ENCODE measurements at places on chromosomes 3 and 15. TPM values are rescaled to one million over a fixed set of nuclear protein-coding genes. Genes with fewer than 3 reads are reported as not detected.

- H3K4me1 ChIP-seq, result no peaks in the 10 kb centered on the region
- no peak overlapping the region for H3K27ac ChIP-seq
- H3K4me3 ChIP-seq, result no peak overlapping the region
These were observed 82.5 kb downstream of the NEK11 start for GRCh38 chr3:131109156-131109555.

DNA sequence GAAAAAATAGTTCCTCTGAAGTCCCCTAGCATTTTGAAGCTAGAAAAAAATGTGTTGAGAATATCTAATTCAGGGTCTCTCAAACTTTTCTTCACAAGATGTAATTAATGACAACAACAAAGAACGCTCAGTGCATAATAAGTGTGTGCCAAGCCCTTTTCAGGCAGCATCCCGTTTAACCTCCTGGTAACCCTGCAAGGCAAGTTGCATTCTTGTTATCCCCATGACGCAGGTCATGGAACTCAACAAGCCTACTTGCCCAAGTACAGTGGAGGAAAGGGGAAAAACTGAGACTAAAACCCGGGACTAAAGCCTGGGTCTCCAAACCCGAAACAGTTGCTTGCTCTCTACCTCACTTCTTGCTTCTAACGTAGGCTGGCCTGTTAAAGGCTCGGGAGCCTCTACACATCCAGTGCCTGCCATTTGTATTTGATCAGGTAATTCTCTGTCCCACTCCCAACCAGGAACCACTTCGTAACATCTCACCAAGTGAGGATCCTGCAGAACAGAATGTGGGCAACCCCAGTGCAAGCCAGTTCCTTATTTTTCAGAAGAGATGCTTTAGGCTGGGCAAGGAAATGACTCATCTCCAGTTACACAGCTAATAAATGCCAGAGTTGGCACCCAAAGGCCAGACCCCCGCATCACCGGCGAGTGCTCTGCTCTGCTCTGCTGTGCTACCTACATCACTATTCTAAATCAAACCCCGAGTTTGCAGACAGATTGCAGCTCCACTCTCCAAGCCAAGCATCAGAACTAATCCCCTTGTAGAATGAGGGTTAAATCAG, 28.3 kb downstream of the LMCD1 start:
- DNase-seq, result no peak
- no peaks in the 10 kb centered on the region for H3K4me1 ChIP-seq
- H3K4me3 ChIP-seq, result no peak overlapping the region
- no peaks in the 10 kb centered on the region for H3K27me3 ChIP-seq

GRCh38 chr3:189394599-189395121, 222.9 kb downstream of the TPRG1 start:
- H3K27me3 ChIP-seq, result no peaks in the 10 kb centered on the region
- no peaks in the 10 kb centered on the region for H3K4me1 ChIP-seq
- H3K27ac ChIP-seq, result no peak overlapping the region
- no peak for DNase-seq
- no peak overlapping the region for H3K4me3 ChIP-seq
- H3K36me3 ChIP-seq, result no peaks in the 10 kb centered on the region

DNA sequence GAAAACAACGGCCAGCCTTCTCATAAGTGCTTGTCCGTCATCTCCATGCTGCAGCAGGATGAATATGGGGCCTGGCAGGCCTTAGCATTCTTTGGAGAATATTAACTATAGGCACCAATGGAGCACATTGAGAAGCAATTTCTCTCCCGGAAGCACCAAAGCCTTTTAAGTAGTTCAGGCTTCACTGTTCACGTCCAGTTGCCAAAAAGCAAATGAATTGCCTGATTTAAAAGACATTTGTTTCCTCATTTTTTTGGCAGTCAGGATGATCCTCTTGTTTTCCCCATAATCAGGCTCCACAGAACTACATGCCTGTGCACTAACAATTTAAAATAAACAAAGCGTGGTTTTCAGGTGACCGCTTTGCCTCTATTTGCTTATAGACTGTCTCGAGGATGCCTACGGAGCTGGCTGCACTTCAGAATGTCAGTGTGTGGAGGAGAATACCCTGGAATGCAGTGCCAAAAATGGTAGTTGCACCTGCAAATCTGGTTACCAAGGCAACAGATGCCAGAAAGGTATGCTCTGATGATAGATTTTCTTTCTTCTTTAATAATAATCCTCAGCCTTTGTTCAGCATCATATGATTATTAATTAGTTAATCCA, 725.2 kb upstream of the GOLIM4 start:
- H3K4me3 ChIP-seq, result no peak overlapping the region
- H3K4me1 ChIP-seq, result no peaks in the 10 kb centered on the region
- DNase-seq, result no peak
- H3K27ac ChIP-seq, result no peak overlapping the region
- H3K27me3 ChIP-seq, result no peaks in the 10 kb centered on the region

- no peak for DNase-seq
- H3K4me3 ChIP-seq, result no peak overlapping the region
- H3K27me3 ChIP-seq, result no peaks in the 10 kb centered on the region
- H3K27ac ChIP-seq, result no peak overlapping the region
- no peaks in the 10 kb centered on the region for H3K36me3 ChIP-seq
- H3K4me1 ChIP-seq, result no peaks in the 10 kb centered on the region
These were observed 516.7 kb upstream of the CFAP20DC start for GRCh38 chr3:59566481-59566975.

DNA sequence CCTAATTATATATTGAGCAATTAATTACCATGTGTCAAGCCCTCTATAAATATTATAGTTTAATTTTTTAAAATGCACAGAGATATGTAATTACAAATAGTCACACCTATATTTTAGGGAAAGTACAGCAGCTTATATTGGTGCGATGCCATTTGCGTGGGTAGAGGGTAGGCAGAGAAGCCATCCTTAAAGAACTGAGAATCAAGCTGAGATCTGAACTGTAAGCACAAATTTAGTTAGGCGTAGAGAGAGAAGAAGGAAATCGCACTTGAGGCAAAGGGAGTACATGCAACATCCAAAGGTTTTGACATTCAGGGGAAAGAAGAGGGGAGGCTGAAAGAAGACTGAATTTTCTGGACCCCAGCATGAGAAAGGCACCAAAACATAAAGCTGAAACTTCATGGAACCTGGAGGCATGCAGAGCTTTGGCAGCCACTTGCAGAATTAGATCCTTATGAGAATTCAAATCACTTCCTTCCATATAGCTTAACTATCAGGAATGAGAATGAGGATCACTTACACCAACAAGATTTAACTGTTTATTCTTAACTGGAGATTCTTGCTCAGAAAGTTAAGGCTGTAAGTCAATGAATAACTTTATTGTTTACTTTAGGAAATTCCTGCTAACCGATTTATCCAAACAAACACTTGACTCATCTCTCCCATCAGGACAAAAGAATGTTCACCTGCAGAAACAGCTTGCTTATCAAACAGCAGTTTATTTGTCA, 114.3 kb downstream of the TGFBR2 start:
- no peaks in the 10 kb centered on the region for H3K36me3 ChIP-seq
- H3K27me3 ChIP-seq, result no peaks in the 10 kb centered on the region
- DNase-seq, result no peak

DNA sequence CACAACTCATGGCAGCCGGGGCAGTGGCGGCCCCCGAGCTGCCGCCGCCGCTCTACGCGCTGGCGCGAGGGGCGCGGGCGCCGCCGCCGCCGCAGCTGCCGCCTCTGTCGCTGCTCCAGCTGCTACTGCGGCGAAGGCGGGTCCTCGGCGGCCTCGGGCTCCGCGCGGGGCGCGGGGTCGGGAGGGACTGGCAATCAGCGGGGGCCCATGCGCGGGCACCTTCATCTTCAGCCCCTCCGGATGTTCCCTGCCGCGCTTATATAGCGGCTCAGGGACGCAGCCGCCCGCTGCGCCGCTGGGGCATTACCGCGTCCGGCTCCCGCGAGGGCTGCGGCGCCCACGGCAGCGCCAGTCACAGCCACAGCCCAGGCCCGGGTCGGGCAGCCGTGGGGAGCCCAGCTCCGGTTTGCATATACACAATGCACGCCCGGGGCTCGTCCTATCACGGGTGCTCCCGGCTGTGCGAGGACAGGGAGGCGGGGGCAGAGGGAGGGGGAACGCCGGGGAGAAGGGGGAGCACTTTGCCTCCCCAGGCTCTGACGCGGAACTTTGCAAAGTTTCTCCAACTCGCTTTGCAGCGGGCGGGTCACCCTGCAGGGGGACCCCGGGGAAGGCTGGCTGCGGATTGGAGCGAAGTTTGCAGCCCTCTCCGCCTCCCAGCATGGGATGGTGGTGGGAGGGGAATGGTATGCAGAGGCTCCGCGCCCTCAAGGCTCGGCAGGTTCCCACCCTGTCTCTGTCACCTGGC, at the start of gene VGLL3:
VGLL3 (minus strand) TSS at position 416 of the 748 bp plus-strand sequence; CDS start at position 10, 406 bp downstream.
- peak within 1 kb of the TSS; percentile 68 for H3K4me3 ChIP-seq
- no peaks in the 10 kb centered on the region for H3K27me3 ChIP-seq
- peak; percentile 84 for DNase-seq
- peaks cover 4% of the 10 kb centered on the region for H3K4me1 ChIP-seq
- peak within 1 kb of the TSS; percentile 80 for H3K27ac ChIP-seq
- no peaks in the 10 kb centered on the region for H3K36me3 ChIP-seq

- no peaks in the 10 kb centered on the region for H3K36me3 ChIP-seq
- no peaks in the 10 kb centered on the region for H3K27me3 ChIP-seq
- no peaks in the 10 kb centered on the region for H3K4me1 ChIP-seq
- H3K4me3 ChIP-seq, result no peak overlapping the region
These were observed 85.5 kb upstream of the FGF12 start for GRCh38 chr3:192812743-192813383.

DNA sequence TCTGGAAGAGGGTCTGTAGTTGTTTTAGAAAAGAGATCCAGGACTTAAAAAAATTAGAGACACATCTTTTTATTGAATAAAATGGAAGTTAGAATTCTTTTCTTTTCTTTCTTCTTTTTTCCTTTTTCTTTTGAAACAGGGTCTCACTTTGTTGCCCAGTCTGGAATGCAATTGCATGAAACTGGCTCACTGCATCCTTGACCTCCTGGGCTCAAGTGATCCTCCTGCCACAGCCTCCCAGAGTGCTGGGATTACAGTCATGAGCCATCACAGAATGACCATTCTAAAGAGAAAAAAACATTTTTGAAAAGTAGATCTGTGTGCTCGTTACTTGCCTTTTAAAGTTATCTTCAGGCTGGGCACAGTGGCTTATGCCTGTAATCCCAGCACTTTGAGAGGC, 3.6 kb downstream of the ATXN7 start:
- H3K36me3 ChIP-seq, result no peaks in the 10 kb centered on the region
- DNase-seq, result no peak
- H3K27me3 ChIP-seq, result no peaks in the 10 kb centered on the region

DNA sequence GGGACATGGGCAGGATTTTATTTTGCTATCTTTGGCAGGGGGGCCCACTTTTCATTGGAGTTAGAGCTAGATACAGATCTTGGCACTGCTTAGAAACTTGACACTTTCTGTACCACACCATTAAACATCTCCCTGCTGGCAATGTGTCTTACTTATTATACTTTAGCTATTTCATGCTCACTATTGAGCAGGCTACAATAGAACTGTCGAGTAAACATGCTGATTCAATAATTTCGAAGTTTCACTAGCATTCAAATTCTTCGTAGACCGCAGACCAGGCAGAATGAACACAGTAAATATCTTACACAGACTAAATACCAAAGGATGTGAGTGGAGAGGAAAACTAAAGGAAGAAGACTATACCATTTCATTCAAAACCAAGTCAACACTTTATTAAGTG, 180.8 kb downstream of the UNC13C start:
- H3K36me3 ChIP-seq, result no peaks in the 10 kb centered on the region
- H3K27ac ChIP-seq, result no peak overlapping the region
- no peaks in the 10 kb centered on the region for H3K27me3 ChIP-seq
- H3K4me3 ChIP-seq, result no peak overlapping the region

- H3K36me3 ChIP-seq, result no peaks in the 10 kb centered on the region
- no peak overlapping the region for H3K4me3 ChIP-seq
- H3K4me1 ChIP-seq, result peaks cover 4% of the 10 kb centered on the region
These were observed 22.6 kb upstream of the MASP1 start for GRCh38 chr3:187314176-187314575.

DNA sequence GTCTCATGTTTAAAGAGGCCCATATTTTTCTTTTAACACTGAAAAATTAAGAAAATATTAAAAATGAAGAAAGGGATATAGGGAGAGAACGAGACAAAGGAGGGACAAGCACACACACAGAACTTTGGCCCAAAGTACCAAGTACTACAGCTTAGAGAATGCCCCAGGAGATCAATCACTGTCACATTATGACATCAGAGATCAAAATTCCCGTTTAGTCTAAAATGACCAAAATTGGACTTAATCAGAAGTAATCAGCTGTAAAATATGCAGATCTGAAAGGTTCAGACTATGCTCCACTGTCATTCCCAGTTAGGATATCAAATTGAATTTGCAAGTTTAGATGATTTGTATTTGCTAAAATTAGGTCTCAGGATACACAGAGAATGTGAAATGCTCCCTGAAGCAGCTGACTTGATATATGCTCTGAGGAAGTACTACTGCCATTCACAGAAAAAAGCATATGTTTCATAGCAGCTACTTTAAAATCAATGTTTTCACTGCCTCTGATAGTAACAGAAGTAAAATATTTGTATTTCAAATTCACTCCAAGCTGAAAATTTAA, 123.0 kb downstream of the PEAK1 start:
- DNase-seq, result no peak
- H3K4me3 ChIP-seq, result no peak overlapping the region
- no peaks in the 10 kb centered on the region for H3K36me3 ChIP-seq
- no peak overlapping the region for H3K27ac ChIP-seq
- no peaks in the 10 kb centered on the region for H3K27me3 ChIP-seq
- H3K4me1 ChIP-seq, result no peaks in the 10 kb centered on the region

Gene RAD51
- total RNA-seq, result not detected

Gene CAMKV
- not detected for total RNA-seq

Gene SH3GL3
- not detected for total RNA-seq

Gene GOLGA6B
- total RNA-seq, result not detected

Measured in right atrium auricular region (tissue), 2 donors.